NCI-H1048 (cell line): ENCODE measurements at places on chromosomes 13 and 19.

- no peak for DNase-seq
Observed at GRCh38 chr19:46629546-46630025, 4.7 kb upstream of the PTGIR start.

DNA sequence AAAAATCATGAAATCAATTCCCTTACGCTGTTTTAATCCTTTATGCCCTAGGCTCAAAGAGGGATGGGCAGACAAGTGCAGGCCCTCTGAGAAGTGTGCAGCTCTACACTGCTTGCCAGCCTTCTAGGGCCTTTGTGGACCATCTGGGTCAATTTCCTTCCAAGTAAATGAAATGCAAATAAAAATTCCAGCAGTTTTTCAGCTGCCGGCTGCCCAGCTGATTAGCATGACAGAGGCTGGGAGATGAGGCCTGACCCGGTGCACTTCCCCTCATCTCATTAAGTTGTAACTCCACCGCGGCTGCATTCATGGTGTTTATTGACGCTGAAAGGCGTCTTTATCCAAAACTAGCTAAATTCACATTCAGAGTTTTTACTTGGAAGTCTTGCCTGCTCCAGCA lies 47.5 kb upstream of the GSX1 start:
- DNase-seq, result no peak

- DNase-seq, result no peak
Observed at GRCh38 chr19:18419699-18420460, 682 bp downstream of the SSBP4 start.

GRCh38 chr19:1355568-1356507 lies 27.9 kb upstream of the NDUFS7 start:
- DNase-seq, result no peak

- DNase-seq, result no peak
Observed at GRCh38 chr19:51628153-51628939, 1.9 kb downstream of the SIGLEC5 start.

- DNase-seq, result no peak
Observed at GRCh38 chr13:61350341-61350740, 65.3 kb downstream of the PCDH20 start.

GRCh38 chr13:111915104-111915551 lies 151.8 kb upstream of the SOX1 start:
- no peak for DNase-seq

- no peak for DNase-seq
Observed at GRCh38 chr19:30223866-30224688, 148.1 kb upstream of the ZNF536 start.

GRCh38 chr19:4327252-4327876 lies 11.3 kb downstream of the STAP2 start:
- peak; percentile 57 for DNase-seq

DNA sequence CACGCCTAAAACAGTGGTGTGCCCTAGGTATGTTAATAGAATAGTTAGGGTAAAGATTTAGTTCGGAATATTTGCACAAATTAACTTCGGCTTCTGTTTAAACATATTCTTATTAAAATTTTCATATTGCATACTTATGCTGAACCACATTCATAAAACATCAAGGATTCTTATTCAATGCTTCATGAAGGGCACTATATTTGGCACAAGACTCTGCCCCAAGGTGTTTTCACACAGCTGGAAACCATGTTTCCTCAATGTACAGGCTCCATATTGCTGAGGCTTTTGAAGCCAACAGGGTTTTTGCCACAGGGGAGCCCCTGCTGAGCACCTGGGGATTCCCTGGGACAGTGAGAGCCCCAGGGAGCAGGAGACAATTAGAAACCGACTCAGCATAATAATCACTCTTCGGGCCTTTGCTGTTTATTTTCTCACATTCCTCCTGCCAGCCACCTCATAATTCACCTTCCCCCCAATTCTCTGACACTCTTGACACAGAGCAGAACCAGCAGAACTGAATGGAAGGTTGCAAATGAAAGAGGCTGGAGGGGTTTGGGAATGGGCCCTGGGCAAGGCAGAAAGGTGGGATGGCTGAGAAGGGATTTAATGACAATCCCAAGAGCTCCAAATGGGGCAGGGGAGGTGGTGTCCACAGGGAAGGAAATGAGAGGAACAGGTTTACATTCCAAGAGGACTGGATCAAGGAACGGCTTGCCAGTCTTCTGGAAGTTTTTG lies 72.3 kb upstream of the POMP start:
- DNase-seq, result no peak

DNA sequence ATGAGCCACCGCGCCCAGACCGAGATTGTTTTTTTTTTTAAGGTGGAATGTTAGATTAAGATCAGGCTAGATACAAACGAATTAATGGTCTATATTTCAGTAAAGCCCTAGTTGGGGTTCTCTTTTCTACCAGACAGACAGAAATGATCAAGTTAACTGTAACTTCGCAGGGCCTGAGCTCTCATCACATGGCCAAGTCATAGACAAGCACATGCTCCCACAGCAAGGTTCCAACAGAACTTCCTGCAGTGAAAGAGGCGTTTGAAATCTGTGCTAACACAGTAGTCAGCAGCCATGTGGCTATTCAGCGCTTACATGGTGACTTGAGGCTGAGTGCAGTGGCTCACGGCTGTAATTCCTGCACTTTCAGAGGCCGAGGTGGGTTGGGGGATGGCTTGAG lies 34.7 kb upstream of the SEMA6B start:
- no peak for DNase-seq

GRCh38 chr19:28710278-28710677 lies 502.7 kb downstream of the UQCRFS1 start:
- no peak for DNase-seq
